ENCODE measurements at places on chromosomes 3 and 15. TPM values are rescaled to one million over a fixed set of nuclear protein-coding genes. Genes with fewer than 3 reads are reported as not detected.

The PPP1R14D gene
- not detected for total RNA-seq

The RPL22L1 gene
- total RNA-seq = 57.0 TPM

The SLC2A2 gene
- not detected for total RNA-seq

The ZNF660 gene
- total RNA-seq = 2.9 TPM

The SST gene
- 1.8 TPM for total RNA-seq

The HES1 gene
- total RNA-seq = 26.5 TPM

The H1-8 gene
- not detected for total RNA-seq

The COPG1 gene
- total RNA-seq = 72.4 TPM

The LRRC34 gene
- 2.2 TPM for total RNA-seq

GRCh38 chr15:85125056-85125661, 143.5 kb downstream of the PDE8A start:
- DNase-seq = no peak

DNA sequence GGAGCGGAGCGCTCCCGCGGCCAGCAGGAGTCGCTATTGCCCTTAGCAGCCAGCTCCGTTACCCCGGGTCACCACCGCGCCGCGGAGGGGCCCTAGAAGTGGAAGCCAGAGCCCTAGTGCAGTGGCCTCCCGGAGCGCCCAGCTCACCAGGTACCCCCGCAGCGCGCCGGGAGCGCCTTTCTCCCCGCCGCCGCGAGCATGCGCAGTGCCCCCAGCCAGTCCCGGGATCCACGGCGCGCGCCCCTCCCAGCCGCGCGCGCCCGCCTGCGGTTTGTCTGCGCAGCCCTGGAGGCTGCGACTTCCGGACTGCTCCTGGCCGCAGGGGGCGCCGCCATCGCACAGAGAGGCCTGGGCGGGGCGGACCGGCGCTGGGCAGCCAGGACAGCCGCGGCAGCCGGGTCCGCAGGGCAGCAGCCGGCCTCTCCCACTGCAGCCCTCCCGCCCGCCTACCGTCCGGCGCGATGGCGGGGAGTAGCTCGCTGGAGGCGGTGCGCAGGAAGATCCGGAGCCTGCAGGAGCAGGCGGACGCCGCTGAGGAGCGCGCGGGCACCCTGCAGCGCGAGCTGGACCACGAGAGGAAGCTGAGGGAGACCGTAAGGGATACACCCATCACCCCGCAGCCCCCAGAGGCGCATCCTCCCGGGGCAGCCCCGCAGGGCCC, 5.7 kb downstream of the TPM1 start:
- peak; percentile 96 for DNase-seq

DNA sequence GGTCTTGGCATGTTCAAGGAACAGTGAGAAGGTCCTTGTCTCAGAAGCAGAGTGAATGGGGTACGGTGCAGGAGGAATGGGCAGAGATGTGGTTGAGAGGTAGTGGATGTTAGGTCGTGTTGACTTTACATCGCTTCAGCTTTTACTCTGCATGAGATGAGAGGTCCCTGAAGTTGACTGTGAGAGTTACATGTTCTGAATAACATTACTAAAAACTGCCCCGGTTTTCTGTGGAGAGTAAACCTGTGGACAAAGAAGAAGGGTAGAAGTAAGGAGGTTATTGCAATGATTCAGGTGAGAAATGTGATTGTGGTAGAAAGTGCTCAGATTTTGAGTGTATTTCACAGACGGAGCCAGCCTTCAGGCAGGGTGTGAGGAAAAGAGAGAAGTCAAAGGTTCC, 105.6 kb downstream of the ARNT2 start:
- DNase-seq = peak; percentile 45

- no peak for DNase-seq
These were observed 169.6 kb downstream of the B3GALNT1 start for GRCh38 chr3:160935413-160936095.

GRCh38 chr15:61474796-61475195, 245.7 kb upstream of the RORA start:
- DNase-seq = no peak

DNA sequence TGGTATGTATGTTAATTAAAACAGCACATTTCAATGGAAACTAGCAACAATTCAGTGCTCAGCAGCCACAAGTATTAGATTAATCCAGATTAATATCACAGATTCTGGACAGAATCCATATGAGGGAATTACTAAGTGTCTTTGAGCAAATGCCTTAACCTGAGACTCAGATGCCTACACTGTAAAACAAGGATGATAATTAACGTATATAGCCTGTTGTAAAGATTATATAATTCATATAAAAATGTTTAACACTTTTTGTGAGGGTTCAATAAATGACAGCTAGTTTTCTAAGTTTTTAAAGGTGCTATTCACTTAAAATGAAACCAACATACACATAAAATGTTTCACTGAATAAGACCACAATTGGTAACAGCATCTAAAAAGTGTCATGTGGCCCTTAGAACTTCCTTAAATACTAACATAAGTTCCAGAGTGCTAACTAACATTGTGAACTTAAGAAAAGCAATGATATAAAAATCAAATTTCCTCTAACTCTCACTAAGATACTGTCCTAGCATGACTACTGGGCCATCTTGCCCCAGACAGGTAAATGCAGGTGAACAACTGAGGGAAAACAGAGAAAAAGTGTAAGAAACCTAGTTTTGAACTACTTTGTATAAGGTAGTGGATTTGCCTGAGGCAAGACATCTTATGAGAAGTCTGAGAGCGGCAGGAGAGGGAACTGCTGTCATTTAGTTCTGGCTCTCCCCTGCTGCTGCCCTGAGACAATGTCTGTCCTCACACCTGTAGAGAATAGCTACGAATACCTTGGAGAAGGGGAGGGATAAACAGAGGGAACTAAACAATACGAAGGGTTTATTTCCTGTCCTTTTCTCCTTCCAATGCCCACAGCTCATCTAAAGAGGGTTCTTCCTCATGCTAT, 151.3 kb downstream of the ADAM10 start:
- no peak for DNase-seq

DNA sequence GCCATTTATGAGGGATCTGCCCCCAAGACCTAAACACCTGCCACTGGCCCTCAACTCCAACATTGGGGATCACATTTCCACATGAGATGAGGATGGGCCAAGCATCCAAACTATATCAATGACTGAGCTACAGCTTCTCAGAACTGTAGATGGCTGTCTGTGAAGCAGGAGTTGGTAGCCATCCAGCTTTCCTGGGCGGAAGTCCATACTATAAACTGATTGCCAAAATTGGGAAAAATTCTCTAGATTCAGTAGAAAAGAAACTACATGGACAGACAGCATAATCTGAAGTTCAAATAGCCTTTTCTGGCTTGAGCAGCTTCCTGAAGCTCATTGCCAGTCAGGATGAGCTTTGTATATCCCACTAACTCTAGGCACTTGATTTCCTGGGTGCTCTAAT, 214.7 kb upstream of the ZBTB20 start:
- DNase-seq = no peak

- no peak for DNase-seq
These were observed 8.4 kb downstream of the MYO1E start for GRCh38 chr15:59364248-59364647.

DNA sequence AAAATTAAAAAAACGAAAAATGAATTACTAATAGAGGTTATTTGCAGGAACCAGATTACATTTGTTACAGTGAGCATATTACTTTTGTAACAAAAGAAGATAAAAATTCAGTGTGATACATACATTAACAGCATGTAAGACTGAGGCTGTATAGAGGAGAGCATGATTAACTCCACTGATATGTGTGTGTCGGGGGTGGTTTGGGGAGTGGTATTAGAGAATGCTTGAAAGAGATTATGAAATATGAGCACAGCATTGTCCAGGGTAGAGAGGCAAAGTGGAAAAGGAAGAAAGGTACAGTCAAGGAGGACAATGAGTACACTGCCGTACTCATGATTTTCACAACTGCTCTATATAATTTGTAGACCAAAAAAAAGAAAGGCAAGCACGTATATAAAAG, 62.9 kb upstream of the LRRFIP2 start:
- DNase-seq = no peak

DNA sequence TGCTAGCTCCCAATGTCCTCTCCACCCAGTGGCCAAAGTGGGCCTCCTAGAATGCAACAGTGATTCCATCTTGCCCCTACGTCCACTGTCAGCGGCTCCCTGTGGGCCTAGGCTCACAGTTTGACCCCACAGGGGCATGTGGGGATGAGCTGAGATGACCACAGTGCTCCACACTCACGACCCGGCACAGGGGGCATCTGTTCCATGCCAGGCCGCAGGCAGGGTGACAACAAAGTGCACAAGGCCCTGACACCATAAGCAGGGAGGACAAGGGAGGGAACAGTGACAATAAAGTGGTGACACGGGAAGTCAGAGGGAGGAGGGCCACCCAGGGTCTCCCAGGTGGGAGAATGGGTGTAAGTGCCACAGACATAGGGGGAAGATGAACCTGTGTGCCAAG, 5.1 kb upstream of the PLXNA1 start:
- no peak for DNase-seq

GRCh38 chr15:75204340-75205063, 2.8 kb downstream of the C15orf39 start:
- peak; percentile 96 for DNase-seq

All from esophagus muscularis mucosa (tissue), 4 donors.